ENCODE measurements at places on chromosomes 4 and X.
A peak's percentile ranks its signal among the peaks of the same experiment; 100 is the strongest.

DNA sequence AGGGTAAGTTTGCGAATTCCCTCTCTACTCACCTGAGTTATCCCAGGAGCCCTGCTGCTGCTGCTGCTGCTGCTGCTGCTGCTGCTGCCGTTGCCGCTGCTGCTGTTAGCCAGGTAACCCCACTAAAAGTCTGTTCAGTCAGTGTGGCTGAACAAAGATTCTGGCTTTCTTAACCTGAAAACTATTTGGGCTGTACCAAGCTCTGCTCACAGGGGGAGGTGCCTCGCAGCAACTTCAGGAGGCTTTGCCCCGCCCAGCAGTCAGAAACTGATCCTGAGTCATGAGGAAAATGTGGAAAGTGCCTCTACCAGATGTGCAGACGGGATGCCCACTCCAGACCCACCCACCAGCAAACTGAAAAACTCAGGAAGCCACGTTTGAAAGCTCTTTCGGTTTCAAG is at the start of gene CAPN6:
Gene CAPN6 (minus strand): TSS at position 145 of the 400 bp plus-strand sequence. CDS start 6,547 bp downstream, outside the sequence.
- no peak within 1 kb of the TSS for H3K4me3 ChIP-seq
- no peaks in the 10 kb centered on the region for H3K36me3 ChIP-seq
- no peak within 1 kb of the TSS for H3K27ac ChIP-seq

- no peak for DNase-seq
- H3K36me3 ChIP-seq = no peaks in the 10 kb centered on the region
- no peak overlapping the region for H3K4me3 ChIP-seq
- H3K27ac ChIP-seq = no peak overlapping the region
- no peaks in the 10 kb centered on the region for H3K27me3 ChIP-seq
These were observed 64.3 kb downstream of the TASL start for GRCh38 chrX:30513284-30513683.

DNA sequence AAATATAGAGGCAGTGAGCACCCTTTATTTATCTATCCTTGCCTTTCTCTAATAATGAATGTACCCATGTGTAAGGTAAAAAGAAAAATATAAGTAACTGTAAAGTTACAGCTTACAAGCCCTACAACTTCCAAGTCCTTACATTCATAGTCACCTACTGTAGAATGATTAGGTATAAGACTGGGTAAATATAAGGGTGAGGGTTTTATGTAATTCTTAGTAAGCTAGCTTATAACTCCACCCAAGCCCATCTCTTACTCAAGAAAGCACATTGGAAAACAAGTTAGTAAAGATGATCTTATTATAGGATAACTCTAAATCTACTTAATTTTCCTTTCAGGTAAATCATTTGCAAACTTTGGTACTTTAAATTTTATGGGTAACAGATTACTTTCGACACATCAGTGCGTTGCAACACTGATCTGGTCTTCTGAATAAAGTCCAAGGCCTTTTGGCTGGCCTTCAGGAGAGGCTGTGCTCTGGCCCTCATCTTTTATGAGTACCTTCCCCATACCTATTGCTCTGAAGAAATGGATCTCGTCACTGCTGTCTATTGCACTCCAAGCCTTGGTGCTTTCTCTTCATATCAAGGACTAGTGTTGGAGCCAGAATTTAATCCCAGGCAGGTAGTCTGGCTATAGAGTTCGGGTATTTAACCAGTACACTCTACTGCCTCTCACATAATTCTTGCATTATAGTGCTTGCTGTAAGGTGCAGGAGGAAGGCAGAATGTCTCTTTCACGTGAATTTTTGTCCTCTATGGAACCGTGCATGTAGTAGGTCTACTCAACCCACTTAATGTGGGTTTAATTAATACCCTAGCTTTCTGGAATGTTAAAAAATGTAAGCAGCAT is 443.6 kb upstream of the AR start:
- H3K27ac ChIP-seq = no peak overlapping the region
- no peaks in the 10 kb centered on the region for H3K27me3 ChIP-seq
- no peak overlapping the region for H3K4me3 ChIP-seq
- H3K36me3 ChIP-seq = no peaks in the 10 kb centered on the region

- peaks cover 6% of the 10 kb centered on the region for H3K4me1 ChIP-seq
- DNase-seq = peak; percentile 97
- no peaks in the 10 kb centered on the region for H3K27me3 ChIP-seq
- H3K4me3 ChIP-seq = no peak overlapping the region
- H3K36me3 ChIP-seq = no peaks in the 10 kb centered on the region
These were observed 599.3 kb downstream of the SPRY1 start for GRCh38 chr4:123995936-123996335.

- H3K36me3 ChIP-seq = no peaks in the 10 kb centered on the region
- no peak overlapping the region for H3K4me3 ChIP-seq
- no peaks in the 10 kb centered on the region for H3K27me3 ChIP-seq
- DNase-seq = no peak
- H3K4me1 ChIP-seq = no peaks in the 10 kb centered on the region
- H3K27ac ChIP-seq = no peak overlapping the region
These were observed 81.4 kb downstream of the TMEM131L start for GRCh38 chr4:153547520-153547919.

- no peaks in the 10 kb centered on the region for H3K27me3 ChIP-seq
- no peaks in the 10 kb centered on the region for H3K36me3 ChIP-seq
- H3K4me1 ChIP-seq = peaks cover 2% of the 10 kb centered on the region
These were observed 1.1 kb upstream of the PGRMC2 start for GRCh38 chr4:128288689-128289106.

DNA sequence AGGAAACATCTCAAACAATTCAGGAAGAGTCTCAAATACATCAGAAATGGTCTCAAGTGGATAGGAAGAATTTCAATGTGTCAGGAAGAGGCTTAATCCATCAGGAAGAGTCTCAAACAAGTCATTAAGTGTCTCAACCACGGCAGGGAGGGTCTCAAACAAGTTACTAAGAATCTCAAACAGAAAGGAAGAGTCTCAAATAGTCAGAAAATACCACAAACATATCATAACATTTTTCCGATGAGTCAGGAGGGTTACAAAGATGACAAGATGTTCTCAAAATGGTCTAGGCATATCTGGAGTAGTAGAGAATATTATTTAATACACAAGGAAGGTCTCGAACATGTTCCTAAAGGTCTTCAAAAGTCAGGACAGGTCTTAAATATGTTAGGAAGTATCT is 109.3 kb upstream of the USP9X start:
- H3K27ac ChIP-seq = no peak overlapping the region
- H3K4me1 ChIP-seq = no peaks in the 10 kb centered on the region
- no peaks in the 10 kb centered on the region for H3K27me3 ChIP-seq

GRCh38 chrX:68511255-68511654 is 12.4 kb downstream of the YIPF6 start:
- DNase-seq = peak; percentile 49
- H3K27ac ChIP-seq = no peak overlapping the region

GRCh38 chr4:22515145-22515887 is 550 bp downstream of the ADGRA3 start:
- DNase-seq = peak; percentile 78
- no peaks in the 10 kb centered on the region for H3K36me3 ChIP-seq
- H3K27ac ChIP-seq = peak overlapping the region; percentile 75
- H3K4me3 ChIP-seq = peak overlapping the region; percentile 57

GRCh38 chr4:21507439-21507838 is 441.1 kb downstream of the KCNIP4 start:
- DNase-seq = peak; percentile 6
- H3K36me3 ChIP-seq = no peaks in the 10 kb centered on the region
- no peak overlapping the region for H3K27ac ChIP-seq
- no peaks in the 10 kb centered on the region for H3K27me3 ChIP-seq
- H3K4me1 ChIP-seq = no peaks in the 10 kb centered on the region
- no peak overlapping the region for H3K4me3 ChIP-seq

GRCh38 chr4:71832049-71832448 is 48.2 kb upstream of the GC start:
- no peak overlapping the region for H3K27ac ChIP-seq
- DNase-seq = no peak
- H3K4me3 ChIP-seq = no peak overlapping the region
- no peaks in the 10 kb centered on the region for H3K27me3 ChIP-seq
- no peaks in the 10 kb centered on the region for H3K4me1 ChIP-seq

GRCh38 chrX:63744850-63745394 is 40.1 kb downstream of the ARHGEF9 start:
- no peak overlapping the region for H3K27ac ChIP-seq
- no peaks in the 10 kb centered on the region for H3K36me3 ChIP-seq
- H3K27me3 ChIP-seq = no peaks in the 10 kb centered on the region
- H3K4me3 ChIP-seq = no peak overlapping the region
- DNase-seq = no peak
- H3K4me1 ChIP-seq = peaks cover 2% of the 10 kb centered on the region

GRCh38 chr4:183261953-183262775 is 57.9 kb downstream of the CLDN22 start:
- peaks cover 15% of the 10 kb centered on the region for H3K4me1 ChIP-seq
- DNase-seq = peak; percentile 80
- H3K27me3 ChIP-seq = no peaks in the 10 kb centered on the region
- peaks cover 10% of the 10 kb centered on the region for H3K36me3 ChIP-seq
- H3K4me3 ChIP-seq = no peak overlapping the region
- peak overlapping the region; percentile 27 for H3K27ac ChIP-seq

DNA sequence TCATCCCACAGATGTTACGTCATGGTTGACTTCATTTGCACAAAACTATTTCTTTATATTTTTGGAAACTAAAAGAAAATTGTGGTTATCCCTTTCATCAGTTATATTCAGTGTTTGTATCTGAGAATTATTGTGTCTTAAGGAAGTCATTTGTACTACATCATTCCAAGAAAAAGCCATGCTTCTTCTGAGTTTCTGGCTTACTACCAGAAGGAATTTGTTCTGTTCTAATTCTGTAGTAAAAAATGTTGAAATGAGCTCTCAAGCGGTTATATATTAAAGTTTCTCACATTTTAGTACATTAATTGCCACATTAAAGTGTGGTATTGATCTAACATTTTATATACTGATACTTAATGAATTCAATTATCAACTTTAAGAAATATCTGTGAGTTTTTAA is 1844.5 kb downstream of the PCDH7 start:
- H3K4me3 ChIP-seq = no peak overlapping the region
- H3K27me3 ChIP-seq = no peaks in the 10 kb centered on the region
- DNase-seq = no peak
- H3K4me1 ChIP-seq = no peaks in the 10 kb centered on the region
- no peak overlapping the region for H3K27ac ChIP-seq
- no peaks in the 10 kb centered on the region for H3K36me3 ChIP-seq

DNA sequence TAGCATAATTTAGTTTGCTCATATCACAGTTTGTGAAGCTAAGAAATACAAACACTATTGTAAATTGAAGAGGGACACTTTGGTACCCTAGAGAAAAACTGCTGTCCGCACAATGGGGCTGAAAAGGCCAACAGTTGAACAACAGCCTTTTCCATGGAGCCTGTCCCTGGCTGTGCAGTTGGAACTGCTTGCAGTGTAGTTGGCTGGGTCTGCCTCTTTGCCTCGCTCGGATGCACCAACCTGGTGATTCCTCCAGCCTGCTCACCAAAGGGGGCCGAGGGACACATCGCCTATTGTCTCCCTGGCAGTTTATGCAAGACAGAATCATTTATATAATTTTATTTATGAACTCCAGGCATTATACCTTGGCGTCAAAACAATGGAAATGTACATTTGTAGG is 16.5 kb upstream of the GALNT7 start:
- no peaks in the 10 kb centered on the region for H3K36me3 ChIP-seq
- no peak for DNase-seq
- no peaks in the 10 kb centered on the region for H3K27me3 ChIP-seq
- H3K4me3 ChIP-seq = no peak overlapping the region

DNA sequence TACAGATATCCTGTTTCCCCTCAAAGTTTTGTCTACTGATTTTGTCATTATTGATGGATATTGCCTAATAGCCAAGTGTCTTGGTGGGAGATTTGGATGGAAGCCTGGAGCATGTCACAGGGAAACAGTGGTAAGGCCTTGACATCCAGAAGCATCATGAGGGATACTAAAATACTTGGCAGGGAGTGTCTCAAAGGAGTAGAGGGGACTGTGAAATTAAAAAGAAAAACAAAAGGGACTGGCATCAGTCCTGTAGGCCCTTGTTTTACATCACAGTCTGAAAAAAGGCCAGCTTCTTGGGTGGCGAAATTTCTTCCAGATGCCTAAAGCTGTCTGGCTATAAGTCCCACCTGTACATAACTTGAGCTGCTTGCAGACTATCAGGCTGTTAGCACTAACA is 83.8 kb downstream of the GUCY2F start:
- H3K27ac ChIP-seq = no peak overlapping the region
- no peaks in the 10 kb centered on the region for H3K27me3 ChIP-seq
- DNase-seq = no peak
- no peak overlapping the region for H3K4me3 ChIP-seq

DNA sequence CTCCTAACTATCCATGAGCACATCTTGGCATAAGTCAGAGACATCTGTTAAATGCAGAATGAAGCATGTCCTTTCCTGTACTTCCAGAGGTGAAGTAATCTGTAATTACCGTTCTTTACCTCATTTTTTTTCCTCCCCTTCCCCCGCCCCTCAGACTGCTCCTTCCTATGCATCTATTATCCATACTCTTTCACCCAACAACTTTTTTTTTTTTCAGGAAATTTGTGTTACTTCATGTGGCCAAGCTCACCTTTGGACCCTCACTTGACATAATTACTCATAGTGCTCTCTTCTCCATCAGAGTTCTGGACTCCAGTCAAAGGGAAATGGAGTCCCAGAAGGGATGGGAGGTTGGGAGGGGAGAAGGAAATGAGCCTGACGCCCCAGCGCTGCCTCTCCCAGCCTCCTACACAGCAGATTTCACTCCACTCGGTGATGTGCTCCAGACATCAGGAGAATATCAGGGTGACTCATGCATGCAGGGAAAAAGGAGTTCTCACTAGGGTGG is 568.8 kb downstream of the STIM2 start:
- no peak overlapping the region for H3K4me3 ChIP-seq
- DNase-seq = no peak
- no peaks in the 10 kb centered on the region for H3K27me3 ChIP-seq
- H3K4me1 ChIP-seq = no peaks in the 10 kb centered on the region
- no peaks in the 10 kb centered on the region for H3K36me3 ChIP-seq

DNA sequence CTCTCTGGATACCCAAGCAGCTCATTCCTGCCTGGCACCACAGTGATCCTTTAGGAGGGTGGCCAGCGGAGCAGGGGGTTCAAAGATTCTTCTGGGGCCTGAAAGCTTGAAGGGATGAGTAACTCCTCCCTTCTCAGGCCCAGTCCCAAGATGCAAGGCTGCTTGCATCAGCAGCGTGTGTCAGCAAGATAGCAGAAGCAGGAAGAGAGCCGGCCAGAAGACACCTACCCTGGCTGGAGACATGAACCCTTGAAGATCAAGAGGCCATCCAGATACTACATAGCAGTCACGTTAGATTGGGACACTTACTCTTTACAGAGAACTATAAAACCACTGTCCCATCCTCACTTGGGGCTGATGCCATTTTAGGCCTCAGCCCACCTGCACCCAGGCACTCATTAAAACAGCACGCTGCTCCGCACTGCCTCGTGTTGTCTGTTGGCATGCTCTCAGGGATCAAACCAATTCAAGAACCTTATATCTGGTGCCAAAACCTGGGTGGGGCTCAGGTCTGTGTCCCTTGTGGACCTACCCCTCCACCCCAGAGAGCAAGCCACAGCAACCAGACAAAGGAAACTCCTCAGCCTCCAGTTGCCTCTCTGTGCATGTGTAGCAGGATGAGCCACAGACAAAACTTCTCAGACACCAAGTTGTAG is 6.5 kb downstream of the UGT2B17 start:
- no peak for DNase-seq
- H3K4me3 ChIP-seq = no peak overlapping the region
- H3K4me1 ChIP-seq = no peaks in the 10 kb centered on the region
- H3K27ac ChIP-seq = no peak overlapping the region
- H3K36me3 ChIP-seq = no peaks in the 10 kb centered on the region
